ENCODE measurements at places on chromosomes 13 and 19.

DNA sequence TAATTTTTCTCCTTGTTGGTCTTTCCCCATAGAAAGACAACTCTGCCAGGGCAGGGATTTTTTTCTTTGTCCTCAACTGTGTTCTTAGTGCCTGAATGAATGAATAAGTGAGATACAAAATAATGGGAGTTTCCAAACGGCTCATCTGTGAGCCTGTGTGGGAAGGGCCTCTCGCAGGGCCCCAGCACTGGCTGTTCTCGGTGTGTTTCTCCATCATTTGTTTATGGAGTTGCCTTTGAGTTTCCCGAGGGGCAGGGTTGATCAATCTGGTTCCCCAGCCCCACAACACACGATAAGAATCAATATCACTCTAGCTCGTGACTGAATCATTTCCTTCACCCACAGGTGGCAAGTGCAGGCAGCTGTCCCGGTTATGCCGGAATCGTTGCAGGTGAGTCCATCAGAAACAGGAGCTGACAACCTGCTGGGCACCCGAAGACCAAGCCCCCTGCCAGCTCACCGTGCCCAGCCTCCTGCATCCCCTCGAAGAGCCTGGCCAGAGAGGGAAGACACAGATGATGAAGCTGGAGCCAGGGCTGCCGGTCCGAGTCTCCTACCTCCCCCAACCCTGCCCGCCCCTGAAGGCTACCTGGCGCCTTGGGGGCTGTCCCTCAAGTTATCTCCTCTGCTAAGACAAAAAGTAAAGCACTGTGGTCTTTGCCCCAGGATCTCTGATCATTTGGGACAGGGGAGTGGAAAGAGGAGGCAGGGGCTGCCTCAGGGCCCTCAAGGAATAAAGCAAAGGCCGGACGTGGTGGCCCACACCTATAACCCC, 14.9 kb downstream of the FXYD5 start:
- no peak for DNase-seq

DNA sequence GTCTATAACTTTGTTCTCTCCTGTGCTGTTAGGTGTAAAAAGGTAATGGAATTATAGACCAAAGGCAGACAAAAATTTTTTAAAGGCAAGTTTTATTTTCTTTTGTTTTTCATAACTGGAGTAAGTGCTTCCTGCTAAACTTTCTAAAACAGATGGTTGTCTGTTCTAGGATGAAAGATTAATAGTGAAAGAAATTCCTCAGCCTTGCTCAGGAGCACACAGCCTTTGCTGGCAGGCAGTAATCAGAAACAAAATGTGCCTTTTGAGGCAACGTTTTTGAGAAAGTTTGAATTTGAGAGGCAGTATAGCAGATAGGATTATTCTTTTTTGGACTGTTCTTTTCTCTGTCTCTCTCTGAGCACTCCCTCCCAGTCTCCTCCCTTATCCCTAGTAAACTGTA, 2749.5 kb downstream of the PCDH9 start:
- DNase-seq, result no peak

DNA sequence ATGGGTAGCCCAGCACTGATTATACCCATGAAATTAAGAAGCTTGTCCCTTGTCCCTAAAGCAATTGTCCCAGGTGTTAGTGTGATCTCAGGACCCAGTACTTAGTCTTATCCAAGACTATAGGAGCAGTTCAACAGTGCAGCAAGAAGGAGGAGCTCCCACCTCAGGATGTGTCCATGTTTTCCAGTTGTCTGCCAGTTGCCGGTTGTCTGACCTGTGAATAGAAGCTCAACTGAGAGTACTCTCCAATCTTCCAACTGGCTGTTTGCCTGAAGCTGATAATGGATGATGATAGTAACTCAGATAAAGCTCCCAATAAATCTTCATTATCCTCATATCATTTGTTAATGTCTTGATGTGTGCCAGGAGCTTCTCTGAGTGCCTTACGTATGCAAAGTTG, 107.2 kb upstream of the HTR2A start:
- no peak for DNase-seq

DNA sequence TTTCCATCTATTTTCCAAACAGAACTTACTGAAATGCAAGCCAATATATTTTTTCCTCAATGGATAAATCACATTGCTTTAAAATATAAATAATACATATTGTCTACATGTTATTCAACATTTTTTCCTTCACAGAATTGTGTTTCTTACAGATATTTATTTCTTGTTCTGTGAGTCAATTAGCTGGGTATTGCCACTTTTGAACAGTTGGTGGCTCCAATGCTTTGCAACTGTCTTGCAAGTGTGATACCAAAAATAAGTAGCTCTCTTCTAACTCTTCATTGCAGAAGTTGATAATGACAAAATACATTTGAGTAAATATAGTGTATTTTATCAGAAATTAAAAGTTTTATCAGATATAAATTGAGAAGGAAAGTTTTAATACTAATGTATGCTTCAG, 17.1 kb upstream of the GPC5 start:
- no peak for DNase-seq

GRCh38 chr19:12646551-12646950, 20.0 kb downstream of the MAN2B1 start:
- DNase-seq, result no peak

- no peak for DNase-seq
These were observed 4.0 kb upstream of the PNMA8B start for GRCh38 chr19:46499692-46500091.

DNA sequence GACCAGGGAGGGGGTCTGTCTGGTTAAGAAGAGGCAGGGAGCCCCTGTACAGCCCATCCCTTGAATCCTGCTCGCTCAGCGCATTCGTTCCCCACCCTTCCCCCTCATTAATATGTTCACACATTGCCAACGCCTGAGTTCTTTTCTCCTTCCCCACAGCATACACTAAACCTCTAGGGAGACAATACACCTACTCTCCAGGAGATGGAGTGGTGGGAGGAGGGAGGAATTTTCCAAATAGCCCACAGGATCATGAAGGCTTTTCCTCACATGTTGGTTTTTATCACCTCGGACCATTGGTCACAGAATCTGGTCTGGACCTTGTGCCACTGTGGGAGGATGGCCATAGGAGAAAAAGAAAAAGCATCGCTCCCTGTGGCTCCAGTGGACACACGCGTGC, 294.9 kb downstream of the SHISA2 start:
- no peak for DNase-seq

- DNase-seq, result no peak
These were observed 67.2 kb downstream of the SPACA7 start for GRCh38 chr13:112443191-112443994.

Measured in activated CD4-positive, alpha-beta T cell treated with anti-CD3 and anti-CD28 coated beads, Interleukin-2, amount 10 ng/mL, durations not matched to agents 7 days and 5 days (primary cell).